K562 (cell line): ENCODE measurements at places on chromosomes 1 and 21. TPM values are rescaled to one million over a fixed set of nuclear protein-coding genes. Genes with fewer than 3 reads are reported as not detected.

The RAVER2 gene
- total RNA-seq = 4.4 and 4.8 TPM in 2 replicates

DNA sequence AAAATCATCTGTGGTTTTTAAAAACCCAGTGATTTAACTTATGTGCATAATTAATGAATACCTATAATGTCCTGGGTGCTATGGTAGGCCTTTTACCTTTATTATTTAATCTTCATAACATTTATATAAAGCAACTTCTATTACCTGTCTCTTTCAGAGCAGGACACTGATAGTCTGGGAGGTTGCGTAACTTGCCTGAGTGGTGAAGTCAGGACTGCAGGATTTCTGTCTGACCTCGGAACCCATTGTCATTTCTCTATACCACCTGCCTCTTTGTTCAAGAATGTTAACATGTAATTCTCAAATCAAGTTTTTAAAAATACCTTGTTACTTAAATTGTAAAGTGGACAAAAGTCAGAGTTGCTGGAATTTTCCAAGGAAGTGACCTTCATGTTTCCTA, 41.0 kb upstream of the BACH1 start:
- DNase-seq = no peak
- no peak overlapping the region for H3K4me3 ChIP-seq
- no peaks in the 10 kb centered on the region for H3K36me3 ChIP-seq
- no peaks in the 10 kb centered on the region for H3K27me3 ChIP-seq
- H3K4me1 ChIP-seq = no peaks in the 10 kb centered on the region; the same call in 2 of the 3 replicates

The DYRK3 gene
- 30.2 and 31.6 TPM in 2 replicates for total RNA-seq

DNA sequence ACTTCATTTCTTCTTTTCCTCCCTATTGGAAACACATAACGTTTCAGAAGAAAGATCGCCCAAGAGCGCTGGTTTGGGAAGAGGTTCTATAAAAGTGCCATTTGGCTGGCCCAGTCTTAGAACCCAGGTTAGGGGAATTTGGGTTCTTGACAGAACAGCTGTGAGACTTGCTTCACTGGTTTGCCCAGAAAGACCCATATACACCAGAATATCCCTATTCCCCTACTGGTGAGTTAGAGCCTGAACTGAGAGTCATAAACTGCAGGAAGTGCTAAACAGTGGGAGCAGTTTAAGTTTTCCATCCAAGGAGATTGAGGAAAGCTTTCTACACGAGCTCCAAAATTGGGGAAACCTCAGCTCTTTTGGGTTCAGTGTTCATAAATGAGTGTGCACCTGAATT, 275.2 kb downstream of the VAV3 start:
- H3K27ac ChIP-seq = no peak overlapping the region
- no peak overlapping the region for H3K4me3 ChIP-seq
- no peaks in the 10 kb centered on the region for H3K27me3 ChIP-seq
- DNase-seq = no peak
- no peaks in the 10 kb centered on the region for H3K4me1 ChIP-seq
- no peaks in the 10 kb centered on the region for H3K36me3 ChIP-seq

DNA sequence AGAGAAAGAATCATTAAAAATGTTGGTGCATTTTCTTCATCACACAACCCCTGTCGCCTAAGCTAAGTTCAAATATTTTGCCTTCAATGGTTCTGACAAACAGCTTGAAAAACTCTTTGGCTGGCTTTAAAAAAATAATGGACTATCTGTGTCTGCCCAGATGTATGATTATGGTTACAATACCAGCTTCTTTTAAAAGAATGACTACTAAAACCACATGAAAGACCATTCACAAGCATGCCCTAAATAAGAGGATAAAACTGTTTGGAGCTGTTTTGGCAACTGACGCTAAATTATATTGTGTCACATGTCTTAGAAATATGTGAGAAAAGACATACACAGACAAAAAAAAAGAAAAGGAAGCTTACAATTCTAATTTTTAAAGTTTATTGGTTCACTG, 23.7 kb upstream of the PLPPR4 start:
- no peak for DNase-seq
- H3K27ac ChIP-seq = no peak overlapping the region
- H3K36me3 ChIP-seq = no peaks in the 10 kb centered on the region
- no peak overlapping the region for H3K4me3 ChIP-seq

GRCh38 chr1:220787069-220787619, 431 bp downstream of the MTARC1 start:
- no peak for DNase-seq
- peaks cover 2% of the 10 kb centered on the region; the same call in 1 of the 3 replicates for H3K27me3 ChIP-seq
- no peaks in the 10 kb centered on the region for H3K36me3 ChIP-seq
- no peak overlapping the region for H3K27ac ChIP-seq

GRCh38 chr1:109060707-109061106, 15.1 kb downstream of the TAF13 start:
- H3K36me3 ChIP-seq = peaks cover 28% of the 10 kb centered on the region; the same call in 1 of the 3 replicates
- no peaks in the 10 kb centered on the region for H3K4me1 ChIP-seq

The SUMO3 gene
- 120 TPM in 2 replicates for total RNA-seq

The COL24A1 gene
- total RNA-seq = 0.02 and 0.07 TPM in 2 replicates

The FMOD gene
- 0.13 and 0.20 TPM in 2 replicates for total RNA-seq

DNA sequence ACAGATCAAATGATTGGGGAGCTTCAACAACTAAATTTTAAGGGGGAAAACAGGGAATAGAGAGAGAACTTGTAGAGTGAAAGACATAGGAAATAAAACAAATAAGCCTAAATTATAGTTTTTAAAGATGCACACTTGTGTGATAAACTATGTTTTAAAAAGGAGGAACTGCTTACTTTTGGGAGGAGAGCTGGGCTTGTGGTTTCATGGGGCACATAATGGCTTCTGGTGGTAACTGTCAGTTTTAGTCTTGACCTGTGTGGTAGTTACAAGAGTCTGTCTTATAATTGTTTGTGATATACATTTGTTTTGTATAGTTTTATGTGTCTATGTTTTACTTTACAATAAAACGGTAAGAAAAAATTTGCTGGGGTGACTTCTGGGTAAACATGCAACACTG, 165.3 kb downstream of the COL24A1 start:
- H3K27me3 ChIP-seq = no peaks in the 10 kb centered on the region
- no peak for DNase-seq

The SUCO gene
- 15.9 and 18.5 TPM in 2 replicates for total RNA-seq

DNA sequence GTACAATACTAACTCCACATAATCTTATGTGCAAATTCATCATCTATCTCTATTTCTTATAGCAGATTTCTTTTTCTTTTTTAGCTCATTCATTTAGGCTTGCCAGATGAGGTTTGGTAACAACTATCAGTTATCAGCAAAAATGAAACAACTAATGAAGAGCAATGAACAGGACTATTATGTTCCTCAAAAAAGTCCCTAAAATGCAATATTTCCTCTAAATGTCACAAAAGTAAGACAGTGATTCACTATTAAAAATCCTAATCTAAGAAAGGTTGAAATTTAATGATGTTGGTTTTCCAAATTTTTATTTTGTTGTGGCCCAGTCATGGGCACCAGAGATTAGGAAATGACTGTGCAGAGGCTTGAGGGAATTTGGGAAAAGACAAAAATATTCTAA, 135.3 kb downstream of the PPIAL4G start:
- no peak overlapping the region for H3K27ac ChIP-seq
- DNase-seq = no peak

DNA sequence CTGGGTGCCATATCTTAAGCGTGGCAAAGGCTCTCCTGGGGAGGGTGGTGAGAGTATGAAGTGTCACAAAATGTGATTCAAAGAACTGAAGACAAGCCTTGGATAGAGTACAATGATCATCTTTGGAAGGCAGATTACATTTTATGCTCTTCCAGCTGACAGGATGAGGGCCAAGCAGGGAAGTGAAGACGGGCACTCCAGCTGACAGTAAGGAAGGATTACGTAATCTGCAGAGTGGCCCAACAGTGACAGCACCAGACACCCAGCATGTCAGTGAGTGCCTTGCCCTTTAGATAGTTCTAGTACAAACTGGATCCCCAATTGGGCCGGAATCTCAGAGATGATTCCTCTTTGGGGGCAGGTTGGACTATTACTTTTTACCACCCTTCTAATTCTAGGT, 52.7 kb downstream of the UBE2T start:
- H3K27me3 ChIP-seq = peaks cover 13% of the 10 kb centered on the region; the same call in 2 of the 3 replicates
- H3K4me3 ChIP-seq = no peak overlapping the region
- no peak overlapping the region for H3K27ac ChIP-seq
- H3K36me3 ChIP-seq = no peaks in the 10 kb centered on the region
- no peaks in the 10 kb centered on the region for H3K4me1 ChIP-seq

The AKR7A3 gene
- 0.91 and 1.2 TPM in 2 replicates for total RNA-seq

DNA sequence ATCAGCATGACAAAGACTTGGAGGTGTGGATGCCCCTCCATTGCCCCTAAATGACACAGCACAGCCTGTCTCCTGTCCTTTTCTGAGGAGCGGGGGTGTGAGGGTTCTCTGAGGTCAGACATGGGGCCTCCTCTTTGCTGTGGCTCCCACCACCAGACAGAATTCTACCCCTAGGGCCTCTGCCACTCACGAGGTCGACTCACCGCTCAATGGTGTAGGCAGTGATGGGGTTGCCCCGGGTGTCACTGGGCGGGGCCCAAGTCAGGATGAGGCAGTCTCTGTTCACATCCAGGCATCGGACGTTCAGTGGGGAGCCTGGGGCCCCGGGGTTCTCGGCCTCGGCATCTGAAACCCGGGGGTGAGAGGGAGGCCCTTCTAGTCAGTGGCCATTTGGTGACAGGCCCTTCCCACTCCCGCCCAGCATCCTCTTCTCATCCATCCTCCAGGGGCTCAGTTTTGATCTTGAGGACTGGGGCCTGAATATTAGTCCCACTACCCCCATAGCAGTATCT, 19.9 kb downstream of the MYOM3 start:
- no peaks in the 10 kb centered on the region for H3K36me3 ChIP-seq
- H3K4me1 ChIP-seq = no peaks in the 10 kb centered on the region
- H3K4me3 ChIP-seq = no peak overlapping the region
- DNase-seq = no peak
- H3K27ac ChIP-seq = no peak overlapping the region

The GLMN gene
- 13.9 and 14.6 TPM in 2 replicates for total RNA-seq

The GUCA2B gene
- not detected in 2 replicates for total RNA-seq

DNA sequence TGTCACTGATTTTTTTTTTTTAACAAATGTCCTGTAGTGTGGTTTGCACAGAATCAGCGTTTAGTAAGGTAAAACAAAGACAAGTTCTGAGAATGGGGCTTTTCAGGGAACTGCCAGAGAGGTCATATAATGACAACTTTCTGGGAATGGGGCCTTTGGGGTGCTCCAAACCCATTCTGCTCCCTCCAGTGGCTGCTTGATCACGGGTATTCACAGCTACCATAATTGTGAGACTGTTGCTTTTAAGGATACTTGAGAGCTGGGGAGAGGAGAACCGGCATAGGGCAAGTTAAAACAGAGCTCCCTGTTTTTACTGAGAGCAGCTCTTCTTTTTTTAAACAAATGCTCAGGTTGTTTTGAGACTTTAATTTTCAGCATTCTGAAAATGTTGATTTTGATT, 48.2 kb downstream of the CYP2J2 start:
- H3K4me3 ChIP-seq = no peak overlapping the region
- no peaks in the 10 kb centered on the region for H3K4me1 ChIP-seq
- no peak for DNase-seq
- no peaks in the 10 kb centered on the region for H3K27me3 ChIP-seq
- no peaks in the 10 kb centered on the region for H3K36me3 ChIP-seq

DNA sequence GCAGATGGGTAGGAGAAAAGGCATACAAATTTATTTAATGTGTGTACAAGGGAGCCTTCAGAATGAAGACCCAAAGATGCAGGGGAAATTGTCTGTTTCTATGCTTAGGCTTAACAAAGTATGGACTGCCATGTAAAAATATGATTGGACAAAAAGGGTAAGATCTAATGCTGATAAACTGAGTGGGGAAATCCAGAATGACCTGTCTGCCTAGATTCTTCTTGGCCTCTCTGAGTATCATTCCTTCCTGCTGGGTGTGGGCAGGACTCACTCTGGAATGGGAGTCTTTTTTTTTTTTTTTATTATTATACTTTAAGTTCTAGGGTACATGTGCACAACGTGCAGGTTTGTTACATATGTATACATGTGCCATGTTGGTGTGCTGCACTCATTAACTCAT, 61.0 kb downstream of the IGSF5 start:
- DNase-seq = no peak
- no peaks in the 10 kb centered on the region for H3K36me3 ChIP-seq
- no peaks in the 10 kb centered on the region for H3K4me1 ChIP-seq
- no peak overlapping the region for H3K4me3 ChIP-seq
- H3K27me3 ChIP-seq = no peaks in the 10 kb centered on the region

DNA sequence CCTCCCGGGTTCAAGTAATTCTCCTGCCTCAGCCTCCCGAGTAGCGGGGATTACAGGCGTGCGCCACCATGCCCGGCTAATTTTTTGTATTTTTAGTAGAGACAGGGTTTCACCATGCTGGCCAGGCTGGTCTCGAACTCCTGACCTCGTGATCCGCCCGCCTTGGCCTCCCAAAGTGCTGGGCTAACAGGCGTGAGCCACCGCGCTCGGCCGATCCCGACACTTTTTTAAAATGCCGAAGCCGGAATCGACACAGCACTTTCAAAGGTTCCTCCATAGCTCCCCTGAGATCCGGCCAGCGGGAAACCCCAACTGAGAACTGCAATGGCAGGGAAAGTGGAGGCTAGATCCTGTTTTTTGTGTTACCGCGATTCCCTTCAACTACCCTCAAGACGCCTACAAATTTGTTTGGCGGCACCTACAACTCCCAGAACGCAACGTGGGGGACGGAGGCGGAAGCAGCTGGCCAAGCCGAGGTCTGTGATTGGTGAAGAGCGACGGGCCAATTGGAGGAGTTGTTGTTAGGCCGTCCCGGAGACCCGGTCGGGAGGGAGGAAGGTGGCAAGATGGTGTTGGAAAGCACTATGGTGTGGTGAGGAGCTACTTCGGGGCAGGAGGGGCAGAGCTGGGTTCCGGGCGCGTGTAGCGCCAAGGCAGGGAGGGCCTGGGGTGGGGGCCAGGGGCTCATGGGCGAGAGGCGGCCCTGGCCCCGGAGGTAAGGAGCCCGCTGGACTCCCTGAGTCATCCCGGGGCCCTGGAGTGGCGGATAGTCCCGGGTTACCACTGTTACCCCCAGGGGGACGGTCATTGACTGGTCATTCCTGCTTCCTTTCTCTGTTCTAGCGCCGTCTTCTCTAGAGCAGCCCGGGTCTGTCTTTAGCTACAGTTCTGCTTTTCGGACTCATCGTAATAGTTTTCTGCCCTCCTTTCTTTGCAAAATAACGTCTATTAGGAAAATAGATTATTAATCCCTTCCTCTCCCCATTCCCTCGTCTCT, at the start of gene PSMD4:
PSMD4 (plus strand) TSS at position 518 of the 997 bp plus-strand sequence; CDS start at position 567, 49 bp downstream.
- peak within 1 kb of the TSS; percentile 58 for H3K4me3 ChIP-seq
- peaks cover 13% of the 10 kb centered on the region; the same call in 1 of the 3 replicates for H3K36me3 ChIP-seq
- no peaks in the 10 kb centered on the region; the same call in 2 of the 3 replicates for H3K4me1 ChIP-seq
- peak within 1 kb of the TSS; percentile 83 for H3K27ac ChIP-seq
- H3K27me3 ChIP-seq = no peaks in the 10 kb centered on the region

The KCNC4 gene
- total RNA-seq = 1.8 and 2.0 TPM in 2 replicates
